ENCODE measurements at places on chromosomes 2 and 18.

DNA sequence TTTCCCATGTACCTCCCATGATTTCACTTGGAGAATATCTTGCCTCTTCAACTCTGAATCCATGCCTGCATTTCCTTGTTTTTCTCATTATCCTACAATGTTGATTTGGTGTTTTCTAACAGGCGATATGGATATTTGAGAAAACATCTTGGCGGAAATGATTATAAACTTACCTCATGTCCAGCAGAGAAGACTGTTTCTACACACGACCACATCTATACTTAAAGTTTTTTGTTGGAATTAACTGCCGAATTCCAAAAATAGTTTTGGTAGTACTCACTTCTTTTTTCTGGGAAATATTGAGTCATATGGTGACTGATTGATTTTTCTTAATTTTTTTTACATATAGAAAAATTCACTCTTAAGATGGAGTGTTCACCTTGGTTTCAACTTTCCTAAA lies 41.4 kb upstream of the TMEFF2 start:
- DNase-seq = no peak

DNA sequence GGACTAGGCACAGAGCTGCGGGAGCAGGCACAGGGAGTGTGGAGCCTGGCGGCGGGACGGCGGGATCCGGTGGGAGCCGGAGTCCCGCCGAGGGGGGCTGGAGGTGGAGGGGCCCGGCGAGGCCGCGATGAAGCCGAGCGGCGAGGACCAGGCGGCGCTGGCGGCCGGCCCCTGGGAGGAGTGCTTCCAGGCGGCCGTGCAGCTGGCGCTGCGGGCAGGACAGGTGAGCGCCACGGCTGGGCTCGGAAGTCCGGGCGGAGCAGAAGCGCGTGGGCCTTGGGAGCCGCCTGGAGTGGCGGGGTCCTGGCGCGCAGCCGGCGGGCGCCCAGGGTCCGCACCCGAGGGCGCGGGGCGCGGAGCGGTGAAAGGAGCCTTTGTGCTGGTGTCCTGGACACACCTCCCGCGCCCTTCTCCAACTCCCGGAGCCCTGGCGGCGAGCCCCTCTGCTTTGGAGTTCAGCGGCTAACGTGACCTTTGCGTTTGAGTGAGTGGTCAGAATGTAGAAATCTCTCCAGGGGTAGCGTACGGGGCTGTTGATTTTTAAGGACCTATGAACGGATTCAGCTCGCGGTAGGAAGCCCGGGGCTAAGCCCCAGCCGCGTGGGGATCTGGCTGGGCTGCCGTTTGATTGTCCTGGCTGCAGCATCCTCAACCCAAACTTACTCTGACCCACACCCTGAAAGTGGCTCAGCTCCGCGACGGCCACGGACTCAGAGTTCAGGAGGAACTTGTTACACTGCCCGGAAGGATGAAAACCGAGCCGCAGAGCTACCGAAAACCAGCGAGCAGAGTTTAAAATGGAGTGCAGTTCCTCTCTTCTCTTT lies 448 bp downstream of the IMPA2 start:
- peak; percentile 2 for DNase-seq

- DNase-seq = no peak
Observed at GRCh38 chr2:60408811-60409530, 144.5 kb downstream of the BCL11A start.

GRCh38 chr2:192029089-192029488 lies 165.6 kb downstream of the TMEFF2 start:
- DNase-seq = no peak

- no peak for DNase-seq
Observed at GRCh38 chr2:232628466-232629128, 4.8 kb upstream of the EFHD1 start.
